T-cell (primary cell): ENCODE measurements at places on chromosomes 1 and 21.

DNA sequence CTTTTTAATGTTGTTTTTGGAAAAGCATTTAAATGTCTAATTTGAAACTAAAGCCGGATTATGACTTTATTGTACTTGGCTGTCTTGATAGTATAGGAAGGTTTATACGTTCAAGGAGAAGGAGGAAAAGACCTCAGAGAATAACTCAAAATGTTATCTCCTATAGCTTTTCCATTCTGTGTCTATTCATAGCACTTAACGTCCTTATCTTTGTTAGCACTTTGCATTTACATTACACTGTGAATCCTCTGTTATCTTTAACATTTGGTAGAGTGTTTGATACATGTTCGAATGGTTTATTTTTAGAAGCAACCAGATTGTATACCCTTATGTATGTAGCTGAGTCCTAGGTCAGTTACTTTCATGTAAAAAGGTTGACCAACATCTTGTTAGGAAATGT, 50.8 kb upstream of the PODN start:
- no peak overlapping the region for H3K4me3 ChIP-seq
- peaks cover 4% of the 10 kb centered on the region for H3K4me1 ChIP-seq
- no peak overlapping the region for H3K27ac ChIP-seq
- H3K36me3 ChIP-seq, result no peaks in the 10 kb centered on the region

- H3K27ac ChIP-seq, result no peak overlapping the region
- H3K36me3 ChIP-seq, result no peaks in the 10 kb centered on the region
- no peak for DNase-seq
- H3K4me3 ChIP-seq, result no peak overlapping the region
- no peaks in the 10 kb centered on the region for H3K4me1 ChIP-seq
- peaks cover 5% of the 10 kb centered on the region for H3K27me3 ChIP-seq
These were observed 19.9 kb downstream of the HUNK start for GRCh38 chr21:31892686-31893085.

DNA sequence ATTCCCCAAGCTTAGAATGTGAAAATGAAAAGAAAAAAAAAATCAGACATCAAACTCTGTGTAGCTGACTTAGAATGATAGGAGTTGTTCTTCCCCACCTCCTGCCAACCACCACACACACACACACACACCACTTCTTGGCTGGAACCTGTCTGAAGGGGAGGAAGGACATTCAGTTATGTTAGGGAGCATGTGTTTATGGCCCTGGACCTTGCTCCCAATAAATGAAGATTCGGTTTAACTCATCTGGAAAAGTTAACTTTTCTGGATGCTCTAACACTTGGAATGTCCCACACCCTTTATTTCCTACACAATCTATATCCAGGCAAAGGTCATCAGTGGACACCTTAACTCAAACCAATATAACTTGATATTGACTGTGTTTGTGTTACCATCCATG, 112.4 kb downstream of the DAB1 start:
- H3K4me3 ChIP-seq, result no peak overlapping the region
- DNase-seq, result no peak
- no peaks in the 10 kb centered on the region for H3K27me3 ChIP-seq

DNA sequence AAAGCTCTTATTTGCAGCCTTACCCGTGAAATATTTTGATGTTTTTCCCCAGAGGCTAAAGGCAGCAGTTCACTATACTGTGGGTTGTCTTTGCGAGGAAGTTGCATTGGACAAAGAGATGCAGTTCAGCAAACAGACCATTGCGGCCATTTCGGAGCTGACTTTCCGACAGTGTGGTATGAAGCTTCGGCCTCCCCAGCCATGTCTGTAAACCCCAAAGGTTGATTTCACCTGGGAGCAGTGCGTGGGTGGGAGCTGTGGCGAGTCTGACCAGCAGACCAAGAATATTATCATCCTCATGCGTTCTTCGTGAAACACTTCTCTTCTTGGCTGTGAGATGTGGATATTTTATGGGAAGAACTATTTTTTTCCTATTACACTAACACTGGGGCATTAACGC, 3.6 kb downstream of the CENPS start:
- no peaks in the 10 kb centered on the region for H3K36me3 ChIP-seq
- H3K27ac ChIP-seq, result no peak overlapping the region
- peaks cover 7% of the 10 kb centered on the region for H3K4me1 ChIP-seq
- H3K4me3 ChIP-seq, result no peak overlapping the region

GRCh38 chr1:55426619-55427018, 211.5 kb upstream of the USP24 start:
- no peak overlapping the region for H3K27ac ChIP-seq
- no peak overlapping the region for H3K4me3 ChIP-seq
- H3K4me1 ChIP-seq, result no peaks in the 10 kb centered on the region
- no peaks in the 10 kb centered on the region for H3K36me3 ChIP-seq
- DNase-seq, result no peak

- no peak overlapping the region for H3K4me3 ChIP-seq
- H3K27me3 ChIP-seq, result no peaks in the 10 kb centered on the region
- no peaks in the 10 kb centered on the region for H3K4me1 ChIP-seq
These were observed 7.0 kb downstream of the EPHX1 start for GRCh38 chr1:225816643-225817538.

- no peak overlapping the region for H3K4me3 ChIP-seq
- no peaks in the 10 kb centered on the region for H3K27me3 ChIP-seq
These were observed 137.1 kb upstream of the KLHDC7A start for GRCh38 chr1:18343581-18343980.
